DMS153 (cell line): ENCODE measurements at places on chromosomes 4 and X.

- no peak for DNase-seq
These were observed 77.5 kb downstream of the DHRSX start for GRCh38 chrX:2423282-2423681.

GRCh38 chr4:125483278-125483677, 168.5 kb downstream of the FAT4 start:
- DNase-seq = no peak

- no peak for DNase-seq
These were observed 1132.9 kb downstream of the RAPGEF2 start for GRCh38 chr4:160235771-160236170.

GRCh38 chr4:111434586-111434985, 710.7 kb upstream of the FAM241A start:
- DNase-seq = no peak

DNA sequence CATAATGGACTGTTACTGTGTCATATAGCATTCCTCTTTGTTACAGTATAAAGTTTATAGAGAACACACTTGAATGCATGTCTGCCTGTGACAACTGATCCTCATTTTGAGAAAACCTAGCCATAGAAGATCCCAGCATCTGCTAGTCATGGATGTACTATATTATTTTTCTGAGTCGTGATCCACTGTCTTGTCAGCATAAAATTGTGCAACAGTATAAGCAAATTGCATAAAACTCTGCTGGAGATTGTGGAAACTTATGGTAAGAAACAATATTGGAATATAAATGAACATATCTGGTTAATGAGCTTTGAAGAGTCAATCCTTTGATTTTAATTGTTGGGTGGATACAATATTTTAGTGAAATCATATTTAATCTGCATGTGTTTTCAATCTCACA, 3.6 kb downstream of the NEIL3 start:
- no peak for DNase-seq

GRCh38 chrX:447052-447451, 60.3 kb upstream of the PPP2R3B start:
- DNase-seq = no peak
